RWPE1 (cell line): ENCODE measurements at places on chromosomes 16 and 17.

- DNase-seq, result peak; percentile 25
These were observed 186.0 kb upstream of the TNRC6C start for GRCh38 chr17:77772461-77772897.

GRCh38 chr16:19524356-19524615 is 544 bp downstream of the CCP110 start:
- peak; percentile 17 for DNase-seq

DNA sequence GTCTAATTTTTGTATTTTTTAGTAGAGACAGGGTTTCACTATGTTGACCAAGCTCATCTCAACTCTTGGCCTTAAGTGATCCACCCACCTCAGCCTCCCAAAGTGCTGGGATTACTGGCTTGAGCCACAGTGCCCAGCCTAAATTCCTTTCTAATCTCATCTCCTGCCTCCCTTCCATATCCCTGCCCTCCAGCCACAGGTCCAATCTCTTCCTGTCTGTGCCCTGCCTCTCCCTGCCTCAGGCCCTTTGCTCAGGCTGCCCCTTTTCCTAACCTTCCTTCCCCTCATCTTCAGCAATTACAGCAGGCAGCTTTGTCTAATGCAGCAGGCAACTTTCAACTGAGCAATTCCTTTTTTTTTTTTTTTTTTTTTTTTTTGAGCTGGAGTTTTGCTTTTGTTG is 46.8 kb downstream of the CFAP20 start:
- no peak for DNase-seq

- DNase-seq, result no peak
These were observed 84.7 kb downstream of the YPEL2 start for GRCh38 chr17:59416184-59416583.

DNA sequence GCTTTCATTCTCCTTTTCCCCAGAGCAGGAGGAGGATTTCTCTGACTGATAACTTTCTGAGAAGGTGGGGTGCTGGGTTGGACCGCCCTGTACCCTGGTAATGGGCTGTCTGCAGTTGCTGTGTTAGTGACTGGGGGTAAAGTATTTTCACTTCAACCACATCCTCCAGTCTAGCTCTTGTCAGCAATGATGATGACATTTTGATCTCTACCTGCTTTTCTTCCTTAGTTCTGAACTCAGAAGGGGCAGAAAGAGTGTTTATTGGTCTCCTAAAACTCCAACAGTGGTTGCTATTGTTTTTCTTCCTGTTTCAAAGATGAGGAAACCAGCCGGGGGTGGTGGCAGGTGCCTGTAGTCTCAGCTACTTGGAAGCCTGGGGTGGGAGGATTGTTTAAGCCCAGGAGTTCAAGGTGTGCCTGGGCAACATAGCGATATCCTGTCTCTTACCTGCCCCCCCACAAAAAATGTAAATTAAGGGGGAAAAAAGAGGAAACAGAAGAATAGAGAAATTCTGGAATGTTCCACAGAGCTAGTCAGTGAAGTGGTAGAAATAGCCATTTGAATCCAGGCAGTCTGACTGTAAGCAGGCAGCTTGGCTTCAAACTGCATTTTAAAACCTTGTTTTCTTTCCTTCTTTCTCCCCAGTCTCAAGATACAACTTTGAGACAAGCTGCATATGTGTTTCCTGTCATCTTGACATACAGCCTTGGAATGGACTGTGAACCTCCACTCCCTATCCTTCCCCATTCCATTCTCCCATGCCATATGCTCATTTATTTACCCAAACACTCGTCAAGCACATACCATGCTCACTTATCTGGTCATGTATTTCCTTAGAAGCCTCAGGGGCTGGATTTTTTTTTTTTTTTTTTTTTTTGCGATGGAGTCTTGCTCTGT is 3.3 kb upstream of the N4BP1 start:
- no peak for DNase-seq

GRCh38 chr17:59154292-59154720 is 680 bp downstream of the SKA2 start:
- peak; percentile 13 for DNase-seq

GRCh38 chr16:30083216-30084055 is 7.6 kb downstream of the PPP4C start:
- DNase-seq, result no peak

GRCh38 chr17:48219617-48220016 is 112.1 kb downstream of the SNX11 start:
- no peak for DNase-seq

- DNase-seq, result no peak
These were observed 52.9 kb upstream of the ETV4 start for GRCh38 chr17:43599046-43599395.

- DNase-seq, result no peak
These were observed 13.5 kb downstream of the ACOX1 start for GRCh38 chr17:75965468-75965867.

GRCh38 chr16:68356249-68356918 is 45.6 kb downstream of the PRMT7 start:
- DNase-seq, result no peak

GRCh38 chr17:32493976-32494513 is 7.3 kb downstream of the CDK5R1 start:
- no peak for DNase-seq

DNA sequence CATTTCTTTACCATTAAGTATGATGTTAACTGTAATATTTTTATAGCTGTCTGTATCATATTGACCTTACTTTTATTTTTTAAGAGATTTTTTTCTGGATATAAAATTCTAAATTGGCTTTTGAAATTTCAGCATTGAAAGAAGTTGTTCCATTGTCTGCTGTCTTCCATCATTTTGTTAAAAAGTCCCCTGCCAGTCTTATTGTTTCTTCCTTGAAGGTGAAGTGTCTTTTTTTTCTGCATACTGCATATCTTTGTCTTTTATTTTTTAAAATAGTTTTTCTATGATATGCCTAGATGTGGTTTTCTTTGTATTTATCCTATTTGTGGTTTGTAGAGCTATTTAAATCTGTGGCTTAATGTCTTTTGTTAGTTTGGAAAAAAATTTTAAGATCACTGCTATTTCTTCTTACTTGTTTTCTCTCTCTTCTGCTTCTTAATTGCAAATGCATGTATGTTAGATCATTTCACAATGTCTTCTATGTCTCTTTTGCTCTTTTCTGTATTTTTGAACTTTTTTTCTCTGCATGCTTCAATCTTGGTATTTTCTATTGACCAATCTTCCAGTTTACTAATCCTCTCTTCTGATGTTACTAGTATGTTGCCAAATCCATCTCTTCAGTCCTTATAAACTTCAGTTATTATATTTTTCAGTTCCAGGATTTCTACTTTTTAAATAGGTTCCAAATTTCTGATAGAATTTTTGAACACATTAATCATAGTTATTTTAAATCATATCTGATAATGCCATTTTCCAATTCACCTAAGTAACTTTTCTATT is 20.2 kb downstream of the IL21R start:
- no peak for DNase-seq

DNA sequence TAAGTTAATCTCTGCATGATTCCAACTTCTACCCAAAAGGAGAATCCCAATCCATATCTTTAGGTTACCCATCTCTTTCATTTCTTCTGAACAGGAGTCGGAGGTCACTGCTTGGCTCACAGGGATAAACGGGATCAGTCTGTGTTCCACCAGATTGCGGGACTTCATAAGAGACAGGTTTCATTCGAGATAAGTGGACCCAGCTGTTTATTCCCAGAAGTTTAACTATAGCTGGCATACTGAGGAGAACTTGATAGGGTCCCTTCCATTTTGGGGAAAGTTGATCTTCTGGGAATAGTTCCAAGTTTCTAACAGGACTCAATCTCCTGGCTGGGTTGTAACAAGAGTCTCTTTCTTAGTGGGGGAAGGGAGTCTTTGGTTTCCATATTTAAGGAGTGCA is 45.4 kb upstream of the ARL4D start:
- no peak for DNase-seq

- DNase-seq, result no peak
These were observed 121.0 kb downstream of the COPRS start for GRCh38 chr17:31738067-31738466.

GRCh38 chr16:86384263-86384649 is 126.1 kb upstream of the FOXF1 start:
- DNase-seq, result no peak

- peak; percentile 57 for DNase-seq
These were observed 18.6 kb downstream of the COG7 start for GRCh38 chr16:23434380-23434779.

DNA sequence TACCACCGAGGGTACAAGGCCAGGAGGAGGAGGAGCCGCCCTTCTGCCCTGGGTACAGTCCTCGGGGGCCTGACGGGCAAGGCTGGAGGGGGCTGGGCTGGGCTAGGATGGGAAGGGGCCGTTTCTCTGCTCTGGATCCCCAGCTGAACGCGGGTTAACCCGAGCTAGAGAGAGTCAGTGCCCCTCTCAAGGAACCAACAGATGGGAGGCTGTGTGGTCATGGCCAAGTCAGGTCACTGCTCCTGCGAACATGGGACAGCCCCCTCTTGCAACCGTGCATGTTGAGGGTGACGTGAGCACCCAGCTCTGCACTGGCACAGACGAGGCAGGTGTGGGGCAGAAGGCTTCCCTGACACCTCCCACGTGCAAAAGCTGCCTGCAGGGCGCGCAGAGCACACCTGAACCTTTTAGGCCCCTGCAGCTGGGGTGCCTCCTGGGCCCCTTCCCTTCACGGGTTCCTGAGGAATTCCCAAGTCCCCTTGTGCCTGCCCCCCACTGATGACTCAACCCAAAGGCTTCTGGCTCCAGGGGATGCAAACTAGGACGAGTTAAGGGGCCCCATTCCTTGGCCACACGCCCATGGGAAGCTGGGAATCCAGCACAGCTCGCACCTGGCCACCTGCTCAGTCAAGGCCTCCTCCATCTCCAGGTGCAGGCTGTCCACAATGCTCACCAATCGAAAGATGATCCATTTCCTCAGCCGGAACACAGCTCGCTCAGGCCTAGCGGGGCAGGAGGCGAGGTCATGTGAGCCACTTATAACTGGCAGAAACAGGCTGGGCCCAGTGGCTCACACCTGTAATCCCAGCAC is 6.3 kb downstream of the MYBBP1A start:
- peak; percentile 44 for DNase-seq

DNA sequence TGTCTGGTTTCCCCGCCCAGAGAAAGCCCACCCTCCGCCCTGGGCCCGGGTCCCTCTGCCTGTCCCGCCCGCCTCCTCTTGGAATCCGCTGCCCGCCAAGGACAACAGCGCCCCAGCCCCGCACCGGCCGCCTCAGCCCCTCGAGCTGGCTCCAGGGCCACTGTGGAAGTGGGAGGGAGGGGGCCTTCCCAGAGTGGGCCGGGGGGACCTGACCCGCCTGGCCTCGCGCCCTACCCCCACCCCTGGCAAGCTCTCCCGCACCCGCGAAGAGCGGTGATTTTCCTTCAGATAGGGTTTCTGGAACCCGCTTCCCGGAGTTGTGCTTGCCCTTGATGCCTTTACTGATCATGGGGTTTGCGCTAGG is 2.3 kb upstream of the CBX8 start:
- DNase-seq, result no peak

GRCh38 chr16:29290631-29291247 is 115.8 kb downstream of the NPIPB11 start:
- DNase-seq, result peak; percentile 85

- no peak for DNase-seq
These were observed 123.4 kb downstream of the HS3ST3A1 start for GRCh38 chr17:13478326-13478830.

DNA sequence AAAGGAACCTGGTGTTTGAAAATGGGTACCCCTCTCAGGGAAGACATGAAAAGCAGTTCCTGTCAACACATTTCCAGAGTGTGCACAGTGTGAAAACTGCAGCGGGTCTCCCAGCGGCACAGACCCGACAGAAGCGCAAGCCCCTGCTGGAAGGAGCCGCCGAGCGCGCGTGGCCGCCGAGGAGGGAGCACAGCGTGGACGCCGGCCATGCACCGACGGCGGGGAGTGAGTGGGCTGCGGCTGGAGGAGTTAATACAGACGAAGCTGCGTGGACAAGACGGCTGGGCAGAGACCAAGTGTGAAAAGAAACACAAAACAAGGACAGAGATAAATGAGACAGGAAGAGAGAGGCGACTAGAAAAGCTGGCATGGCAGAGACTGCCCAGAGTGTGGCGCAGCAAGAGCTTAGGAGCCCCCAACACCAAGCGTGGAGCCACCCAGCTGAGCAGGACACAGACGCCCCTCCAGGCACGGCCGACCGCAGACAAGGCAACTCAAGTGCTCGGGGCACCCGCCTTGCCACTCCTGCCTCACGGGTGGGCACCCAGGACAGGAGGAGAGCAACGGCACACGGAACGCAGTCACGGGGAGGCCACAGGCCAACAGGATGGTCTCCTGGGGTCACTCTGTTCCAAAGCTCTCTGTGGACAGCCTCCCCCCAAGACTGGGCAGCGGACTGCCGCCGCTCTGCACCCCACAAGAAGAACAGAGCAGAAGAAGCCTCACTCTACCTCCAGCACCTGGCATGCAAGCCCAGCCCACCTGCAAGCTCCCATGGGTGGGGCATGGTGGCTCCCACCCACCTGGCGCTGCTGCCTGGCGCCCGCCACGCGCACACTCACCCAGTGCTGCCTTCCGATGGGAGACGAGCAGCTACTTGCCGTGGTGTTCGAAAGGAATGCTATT is 16.5 kb downstream of the SLC16A3 start:
- DNase-seq, result no peak

- peak; percentile 5 for DNase-seq
These were observed 604 bp upstream of the ZC3H18 start for GRCh38 chr16:88569614-88569984.

DNA sequence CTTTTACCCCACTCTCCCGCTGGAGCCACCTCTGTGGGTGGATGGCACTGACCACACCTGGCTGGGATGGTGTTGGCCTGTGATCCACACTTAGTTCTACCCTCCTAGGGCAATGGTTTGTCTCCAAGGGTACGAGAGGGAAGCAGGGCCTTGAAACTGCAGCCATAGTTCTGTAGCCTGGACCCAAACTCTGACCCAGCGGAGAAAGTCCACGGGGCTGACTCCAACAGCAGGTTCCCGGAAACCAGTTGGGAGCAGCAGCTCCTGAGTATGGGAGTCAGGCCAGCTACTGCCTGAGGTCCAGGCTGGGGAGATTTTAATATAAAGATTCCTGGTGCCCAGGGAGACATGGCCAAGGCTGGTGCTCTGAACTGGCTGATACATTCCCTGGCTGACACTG is 23.6 kb upstream of the MTSS2 start:
- no peak for DNase-seq
